Esophagus squamous epithelium (tissue), 5 donors: ENCODE measurements at places on chromosomes 2 and 18. TPM values are rescaled to one million over a fixed set of nuclear protein-coding genes. Genes with fewer than 3 reads are reported as not detected.

GRCh38 chr2:30503007-30503694, 56.1 kb downstream of the LCLAT1 start:
- DNase-seq: no peak

- no peak for DNase-seq
These were observed 146.0 kb downstream of the SETBP1 start for GRCh38 chr18:44826418-44827259.

DNA sequence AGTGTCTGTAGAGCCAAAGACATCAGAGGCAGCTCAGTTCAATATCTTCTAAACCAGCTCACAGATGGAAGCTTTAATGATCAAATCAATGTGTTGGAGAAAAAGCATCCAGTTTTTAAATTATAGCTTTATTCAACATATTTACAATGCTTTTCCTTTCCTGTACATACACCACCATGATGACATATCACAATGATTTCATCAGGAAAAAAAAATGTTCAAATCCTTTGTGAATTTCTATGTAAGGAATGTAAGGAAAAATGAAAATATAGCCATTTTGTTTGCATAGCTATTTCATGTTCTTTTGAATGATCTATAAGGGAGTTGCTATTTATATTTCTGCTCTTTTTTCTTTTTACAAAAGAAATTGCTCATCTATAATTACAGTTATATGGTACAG, 134.7 kb upstream of the CDH20 start:
- no peak for DNase-seq

DNA sequence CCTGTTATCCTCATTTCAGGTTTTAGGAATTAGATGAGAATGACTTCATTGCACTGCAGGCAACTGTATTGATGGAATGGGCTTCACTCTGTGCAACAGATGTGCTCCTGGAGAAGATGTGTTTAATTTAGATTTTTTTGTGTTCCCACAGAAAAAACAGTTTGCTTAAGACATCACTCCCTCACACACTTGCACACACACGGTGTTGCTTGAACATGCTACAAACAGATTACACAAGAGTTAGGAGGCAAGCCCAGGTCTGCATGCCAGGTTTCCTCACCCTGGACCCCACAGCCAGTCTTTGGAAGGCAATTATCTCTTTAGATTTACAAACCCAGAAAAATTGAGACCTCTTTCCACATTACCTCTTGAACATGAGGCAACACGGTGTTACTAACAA, 93.7 kb upstream of the KLHL29 start:
- no peak for DNase-seq

DNA sequence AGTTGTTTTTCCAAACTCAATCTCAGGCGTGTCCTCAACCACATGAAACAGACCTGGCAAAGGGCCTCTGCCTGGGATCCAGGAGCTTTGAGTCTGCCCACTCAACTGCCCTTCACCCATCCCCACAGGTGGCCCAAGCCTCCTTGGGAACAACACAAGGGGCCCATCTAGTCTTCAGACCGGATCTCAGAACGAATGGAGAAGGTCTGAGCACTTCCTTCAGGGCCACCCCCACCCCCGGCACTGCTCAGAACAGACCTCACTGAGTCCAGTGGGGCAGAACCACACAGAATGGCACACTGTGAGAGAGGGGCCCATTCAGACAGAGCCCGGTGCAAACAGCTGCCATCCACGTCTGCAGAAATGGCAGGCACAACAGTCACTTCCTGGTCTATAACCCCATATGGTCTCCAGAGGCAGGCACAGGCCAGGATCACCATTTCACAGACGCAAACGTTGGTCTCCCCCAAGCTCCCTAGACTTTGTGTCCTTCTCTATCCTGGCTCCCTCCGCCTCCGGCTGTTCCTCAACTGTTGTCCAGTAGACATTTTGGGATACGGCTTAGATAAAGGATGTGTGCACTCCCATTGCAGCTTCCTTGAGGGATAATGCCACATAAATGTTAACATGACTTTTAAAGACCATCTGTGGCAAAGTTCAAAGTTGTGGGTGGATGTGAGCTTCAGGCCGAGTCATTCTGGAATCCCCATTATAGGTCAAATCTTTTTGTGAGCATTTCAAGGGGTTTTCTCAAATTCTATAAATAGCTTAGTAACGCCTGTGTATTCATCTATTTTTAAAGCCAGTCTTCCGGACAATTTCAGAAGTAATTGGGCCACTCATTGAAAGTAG, 149.7 kb downstream of the SMAD7 start:
- DNase-seq: no peak

GRCh38 chr2:239375278-239376061, 25.4 kb downstream of the HDAC4 start:
- no peak for DNase-seq

DNA sequence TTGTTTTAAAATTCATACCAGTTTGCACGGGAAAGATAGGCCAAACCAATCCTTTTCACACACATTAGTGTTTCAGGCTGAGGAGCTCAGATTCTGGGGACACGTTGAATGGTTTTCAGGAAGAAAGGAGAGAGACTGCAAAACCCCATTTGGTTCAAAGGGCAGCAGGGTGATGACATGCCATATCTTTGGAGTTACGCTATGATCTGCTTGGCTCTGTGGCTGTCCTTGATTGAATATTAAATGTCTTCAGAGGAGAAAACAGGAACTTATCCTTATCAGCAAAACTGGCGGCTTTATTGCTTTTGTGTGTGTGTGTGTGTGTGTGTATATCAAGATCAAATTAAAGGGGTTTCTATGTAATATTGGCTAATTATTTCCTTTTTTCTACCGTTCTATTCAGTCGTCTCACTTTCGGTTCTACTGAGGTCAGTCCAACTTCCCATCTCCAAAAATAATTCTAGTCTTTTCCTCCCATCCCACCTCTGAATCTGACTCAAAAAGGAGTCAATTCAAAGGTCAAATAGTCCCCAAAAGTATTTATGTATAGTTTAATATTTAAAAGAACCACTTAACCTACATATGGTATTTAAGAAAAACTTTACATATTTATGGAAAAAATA, 292.9 kb upstream of the CCDC68 start:
- no peak for DNase-seq

DNA sequence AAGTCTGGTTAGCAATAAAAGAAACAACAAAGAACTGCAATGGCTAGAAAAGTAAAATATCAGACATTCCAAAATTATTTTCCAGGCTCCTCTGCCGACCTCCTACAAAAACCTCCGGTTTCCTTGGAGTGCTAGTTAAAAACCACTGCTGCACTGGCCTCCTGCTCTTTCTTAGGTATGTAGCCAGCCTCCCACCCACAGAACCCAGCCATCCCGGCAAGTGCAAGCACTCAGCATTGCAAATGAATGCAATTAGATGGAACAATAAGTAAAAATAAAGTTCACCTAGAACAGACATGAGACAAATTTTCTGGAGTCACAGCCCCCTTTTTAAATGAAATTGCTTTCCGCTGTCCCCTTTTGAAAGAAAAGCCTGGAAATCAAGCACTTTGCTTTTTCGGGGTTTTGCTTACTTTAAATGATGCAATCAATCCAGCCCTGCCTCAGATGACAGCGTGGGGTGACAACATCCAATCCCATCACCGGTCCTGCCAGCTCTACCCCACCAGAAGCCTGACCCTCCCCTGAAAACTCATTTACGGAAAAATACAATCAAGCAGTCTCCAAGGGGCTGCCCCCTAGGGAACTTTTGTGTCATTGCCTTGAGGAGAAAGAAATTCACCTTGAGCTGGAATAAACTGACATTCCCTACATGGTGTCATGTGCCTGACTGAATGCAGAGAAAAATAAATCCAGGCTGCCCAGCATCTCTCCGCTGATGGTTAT, 199.8 kb downstream of the EPHA4 start:
- no peak for DNase-seq

DNA sequence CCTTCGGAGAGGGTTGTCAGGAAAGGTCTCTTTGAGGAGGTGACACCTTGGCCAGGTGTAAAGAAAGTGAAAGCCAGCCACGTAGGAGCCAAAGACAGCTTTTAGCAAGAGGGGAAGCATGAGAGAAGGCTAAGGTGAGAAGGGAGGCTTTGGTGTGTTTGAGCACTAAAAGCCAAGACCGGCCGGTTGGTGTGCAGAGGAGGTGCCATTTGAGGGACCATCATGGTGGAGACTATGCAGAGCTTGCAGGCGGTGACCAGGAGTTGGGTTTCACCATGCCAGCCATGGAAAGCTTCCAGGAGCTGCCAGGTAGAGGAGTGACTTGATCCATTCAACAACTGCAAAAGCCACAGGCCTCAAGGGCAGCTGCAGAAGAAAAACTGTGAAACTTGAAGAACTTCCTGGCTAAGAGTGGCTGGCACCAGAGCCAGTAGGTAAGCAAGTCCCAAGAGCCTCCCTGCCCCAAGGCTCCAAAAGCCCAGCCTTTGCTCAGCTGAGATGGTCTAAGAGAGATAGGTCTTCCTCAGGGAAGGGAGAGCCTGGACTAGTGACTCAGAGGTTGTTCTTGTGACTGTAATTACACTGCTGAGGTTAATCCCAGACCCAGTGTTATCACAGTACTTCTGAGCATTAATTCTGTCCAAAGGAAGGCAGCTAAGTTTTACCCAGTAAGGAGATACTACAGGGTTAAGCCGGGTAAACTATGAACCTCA, 319.0 kb downstream of the BCL11A start:
- no peak for DNase-seq

DNA sequence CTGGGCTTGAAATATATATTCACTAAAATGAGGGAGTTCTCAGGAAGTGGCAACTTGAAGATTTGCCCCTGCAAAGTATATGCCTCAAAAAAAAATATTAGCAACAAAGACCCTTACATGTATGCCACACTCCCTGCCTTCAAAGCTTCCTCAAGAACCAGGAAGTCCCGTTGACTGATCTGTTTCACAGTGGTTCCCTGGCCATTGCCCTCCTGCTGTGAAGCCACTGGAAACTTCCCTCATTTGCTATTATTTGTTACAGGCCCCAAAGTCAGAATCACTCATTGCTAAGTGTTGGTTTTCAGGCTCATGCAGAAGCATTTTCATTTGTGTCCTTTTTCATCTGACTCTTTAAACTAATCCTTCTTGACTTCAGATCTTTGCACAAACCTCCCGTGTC, 421.5 kb downstream of the ZNF521 start:
- no peak for DNase-seq

- no peak for DNase-seq
These were observed 23.7 kb upstream of the WIPF1 start for GRCh38 chr2:174621323-174621722.

GRCh38 chr2:162435676-162436075, 91.7 kb downstream of the GCA start:
- DNase-seq: no peak

- DNase-seq: no peak
These were observed 863 bp upstream of the SIX2 start for GRCh38 chr2:45009928-45010701.

DNA sequence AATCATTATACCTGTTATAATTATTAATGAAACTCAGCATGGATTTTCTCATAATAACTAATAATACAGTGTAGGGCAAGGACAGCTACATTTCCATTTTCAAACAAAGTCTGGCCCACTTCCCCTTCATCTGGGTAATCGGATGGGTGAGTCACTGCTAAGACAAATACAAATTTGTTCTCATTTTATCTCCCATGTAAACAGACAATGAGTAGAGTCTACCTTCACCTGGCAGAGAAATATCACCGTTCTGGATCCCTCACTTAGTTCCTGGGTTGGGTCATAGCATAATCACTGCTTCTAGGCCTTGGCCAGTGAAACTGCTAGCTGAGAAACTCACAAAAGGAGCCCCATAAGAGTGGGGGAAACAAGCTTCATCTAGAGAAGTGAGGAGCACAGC, 9.2 kb downstream of the CNTNAP5 start:
- DNase-seq: no peak

GRCh38 chr2:18105929-18106328, 227.5 kb downstream of the KCNS3 start:
- no peak for DNase-seq

- no peak for DNase-seq
These were observed 141.1 kb downstream of the HRH4 start for GRCh38 chr18:24601585-24601984.

GRCh38 chr18:32321826-32322225, 132.0 kb downstream of the MEP1B start:
- DNase-seq: no peak

GRCh38 chr2:31216734-31217133, 581 bp downstream of the CAPN14 start:
- no peak for DNase-seq

DNA sequence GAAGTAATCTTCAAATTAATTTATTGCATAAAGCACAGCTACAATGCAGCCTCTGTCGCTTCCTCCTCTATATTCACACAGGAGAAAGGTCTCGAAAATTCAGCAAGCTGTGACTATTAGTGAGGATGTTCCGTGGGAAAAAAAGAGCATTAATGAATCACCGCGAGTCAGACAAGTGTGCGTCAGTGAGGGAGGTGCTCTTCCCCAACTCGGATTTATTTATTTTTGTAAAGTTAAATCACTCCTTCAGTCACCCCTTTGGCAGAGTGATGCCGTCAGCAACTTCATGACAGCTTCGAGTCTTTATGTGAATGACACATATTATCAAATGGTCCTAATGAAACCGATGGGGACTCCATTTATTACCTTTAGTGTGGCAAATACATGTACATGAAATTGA, 648.9 kb upstream of the SALL3 start:
- DNase-seq: no peak

DNA sequence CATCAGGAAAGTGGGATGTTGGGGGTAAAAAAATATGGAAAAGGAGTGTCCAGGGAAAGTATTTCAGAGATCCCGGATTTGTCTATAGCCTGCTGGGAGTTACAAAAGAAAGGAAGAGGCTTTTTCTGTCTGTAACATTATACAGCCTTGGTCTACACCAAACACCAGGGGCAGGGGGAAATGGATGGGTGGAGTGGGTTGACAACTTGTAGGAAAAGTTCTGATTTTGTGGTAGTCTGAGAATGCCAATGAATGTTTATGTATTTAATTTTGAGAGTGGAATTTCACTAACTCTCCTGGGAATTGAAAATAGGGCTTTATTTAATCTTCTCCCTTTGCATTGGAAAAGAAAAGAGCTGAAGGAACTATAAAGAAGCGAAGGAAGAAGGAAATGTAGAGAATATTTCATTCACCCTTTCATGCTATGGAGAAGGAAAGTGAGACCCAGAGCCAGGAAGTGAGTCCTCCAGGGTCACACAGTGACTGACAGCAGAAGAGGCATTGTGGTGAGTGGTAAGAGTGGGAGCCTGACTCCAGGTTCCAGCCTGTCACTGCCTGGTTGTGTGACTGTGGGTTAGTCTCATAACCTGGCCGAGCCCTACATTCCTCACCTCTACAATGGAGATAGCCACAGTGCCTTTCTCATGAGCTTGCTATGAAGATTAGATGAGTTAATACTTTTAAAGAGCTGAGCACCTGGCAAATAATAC, 346.3 kb upstream of the TNP1 start:
- DNase-seq: no peak

- DNase-seq: no peak
These were observed 193.2 kb upstream of the MEX3C start for GRCh38 chr18:51390702-51391101.

GRCh38 chr2:201751566-201751965, 29.2 kb downstream of the ALS2 start:
- no peak for DNase-seq

GRCh38 chr18:39909706-39910105, 2045.3 kb upstream of the PIK3C3 start:
- DNase-seq: no peak

Gene PARD6G
- 37.8 TPM for total RNA-seq

Gene CIB4
- total RNA-seq: not detected

Gene HOXD4
- total RNA-seq: not detected

Gene SERPINB12
- total RNA-seq: not detected

Gene ANKRD62
- total RNA-seq: 0.27 TPM

Gene EVA1A
- 0.26 TPM for total RNA-seq

Gene FBXO41
- total RNA-seq: 1.2 TPM

Gene UNC50
- total RNA-seq: 32.5 TPM

Gene UGT1A6
- 67.1 TPM for total RNA-seq

Gene ACOXL
- total RNA-seq: not detected

Gene CCDC85A
- total RNA-seq: 2.1 TPM

Gene PSMA8
- not detected for total RNA-seq

Gene LOXL3
- total RNA-seq: 3.2 TPM
